HL-60 (cell line): ENCODE measurements at places on chromosomes 4 and X.

DNA sequence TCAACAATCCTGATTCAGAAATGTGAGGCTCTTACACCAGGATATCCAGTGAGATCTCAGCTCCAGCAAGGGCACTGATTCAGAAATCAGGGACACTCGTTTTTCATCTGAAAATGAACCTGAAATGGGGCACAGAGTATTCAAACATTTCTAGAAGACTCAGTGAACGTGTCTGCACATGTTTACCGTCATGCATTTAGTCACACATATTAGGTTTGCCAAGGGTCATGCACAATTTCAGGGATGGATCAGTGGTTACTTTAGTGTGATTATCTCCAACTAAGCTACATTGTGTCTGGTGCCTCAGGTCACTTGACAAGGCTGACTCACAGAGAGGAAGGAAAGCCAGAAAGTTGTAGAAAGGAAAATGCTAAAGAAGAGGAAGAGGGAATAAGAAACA is 33.6 kb upstream of the SPANXN2 start:
- DNase-seq = no peak

DNA sequence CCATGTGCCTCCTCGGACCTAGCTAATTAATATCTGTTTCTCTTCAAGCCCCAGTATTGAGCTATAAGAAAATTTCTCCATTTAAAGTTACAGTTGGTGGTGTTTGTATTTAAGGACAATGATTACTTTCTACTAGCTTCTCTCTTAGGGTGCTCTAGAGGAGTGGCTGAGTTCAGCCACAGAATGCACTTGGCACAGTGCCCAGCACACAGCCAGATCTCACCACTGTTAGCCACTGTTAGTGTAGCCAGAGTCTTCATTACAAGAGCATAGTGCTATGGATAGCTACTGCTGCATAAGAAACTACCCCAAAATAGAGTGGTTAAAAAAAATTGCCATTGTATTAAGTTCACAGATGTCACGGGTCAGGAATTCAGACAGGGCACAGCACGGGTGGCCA is 421.3 kb downstream of the BCOR start:
- no peak for DNase-seq

DNA sequence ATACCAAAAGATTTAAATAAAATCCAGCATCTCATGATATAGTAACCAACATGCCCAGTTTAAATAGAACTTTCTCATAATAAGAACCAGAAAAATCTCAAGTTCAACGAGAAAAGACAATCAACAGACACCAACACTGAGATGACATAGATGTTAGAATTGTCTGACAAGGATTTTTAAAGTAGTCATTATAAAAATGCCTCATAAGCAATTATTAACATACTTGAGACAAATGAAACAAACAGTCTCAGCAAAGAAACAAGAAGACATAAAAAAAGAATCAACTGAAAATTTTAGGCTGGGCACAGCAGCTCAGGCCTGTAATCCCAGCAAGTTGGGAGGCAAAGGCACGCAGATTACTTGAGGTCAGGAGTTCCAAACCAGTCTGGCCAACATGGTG is 118.1 kb downstream of the FGF16 start:
- DNase-seq = no peak

DNA sequence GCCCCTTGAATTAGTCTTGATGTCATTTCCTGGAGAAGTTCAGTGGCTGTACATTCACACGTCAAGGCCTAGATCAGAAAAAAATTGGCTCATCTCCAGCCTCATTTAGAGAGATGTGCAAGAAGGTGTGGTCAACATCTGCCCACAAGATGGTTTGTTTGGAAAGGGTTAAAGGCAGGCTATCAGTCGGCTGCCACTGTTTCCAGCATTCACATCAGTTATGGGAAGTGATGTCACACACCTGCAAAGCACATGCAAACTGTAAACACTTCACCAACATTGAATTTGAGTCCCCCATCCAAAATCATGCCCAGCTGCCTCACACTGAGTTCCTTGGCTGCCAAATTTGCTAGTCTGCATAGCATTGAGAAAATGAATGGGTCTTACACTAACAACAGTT is 498.3 kb upstream of the INTU start:
- no peak for DNase-seq

- DNase-seq = no peak
These were observed 1.4 kb downstream of the MAGED1 start for GRCh38 chrX:51894697-51895336.

- DNase-seq = no peak
These were observed 40.0 kb downstream of the C4orf51 start for GRCh38 chr4:145719752-145720624.

DNA sequence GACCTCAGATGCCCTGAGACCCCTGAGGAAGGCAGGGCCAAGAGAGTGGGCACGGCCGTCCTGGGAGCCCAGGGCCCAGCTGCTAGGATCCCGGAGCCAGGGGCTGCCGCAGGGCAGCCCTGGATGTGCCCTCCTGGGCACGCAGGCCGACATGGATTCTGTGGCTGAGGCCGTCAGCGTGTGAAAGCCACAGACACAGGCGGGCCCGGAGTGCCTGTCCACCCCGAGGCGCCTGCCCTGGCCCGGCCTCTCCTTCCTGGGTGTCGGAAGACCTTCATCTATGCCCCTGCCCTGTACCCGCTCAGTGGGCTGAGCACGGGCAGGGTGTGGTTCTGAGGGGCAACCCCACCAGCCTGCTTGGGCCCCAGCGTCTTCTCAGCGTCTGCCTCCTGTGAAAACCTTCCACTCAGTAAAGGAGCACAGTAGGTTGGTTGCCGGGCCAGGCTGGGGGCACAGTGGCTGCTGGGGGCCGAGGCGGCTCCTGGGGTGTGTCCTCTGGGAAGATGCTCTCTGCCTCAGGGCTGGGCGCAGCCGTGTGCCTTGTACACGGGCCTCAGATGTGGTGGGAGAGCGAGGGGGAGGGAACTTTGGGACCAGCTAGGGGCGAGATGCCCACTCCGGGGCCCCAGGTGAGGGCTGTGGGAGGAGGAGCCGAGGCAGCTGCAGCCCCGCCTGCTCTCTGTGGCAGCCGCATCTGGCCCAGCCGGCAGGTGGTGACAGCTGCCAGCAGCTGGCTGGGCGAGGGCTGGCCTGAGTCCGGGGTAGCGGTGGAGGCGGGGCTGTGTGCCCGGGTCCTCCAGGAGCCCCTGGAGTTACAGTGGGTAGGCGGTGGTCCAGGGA is 20.8 kb downstream of the FGFRL1 start:
- DNase-seq = no peak

DNA sequence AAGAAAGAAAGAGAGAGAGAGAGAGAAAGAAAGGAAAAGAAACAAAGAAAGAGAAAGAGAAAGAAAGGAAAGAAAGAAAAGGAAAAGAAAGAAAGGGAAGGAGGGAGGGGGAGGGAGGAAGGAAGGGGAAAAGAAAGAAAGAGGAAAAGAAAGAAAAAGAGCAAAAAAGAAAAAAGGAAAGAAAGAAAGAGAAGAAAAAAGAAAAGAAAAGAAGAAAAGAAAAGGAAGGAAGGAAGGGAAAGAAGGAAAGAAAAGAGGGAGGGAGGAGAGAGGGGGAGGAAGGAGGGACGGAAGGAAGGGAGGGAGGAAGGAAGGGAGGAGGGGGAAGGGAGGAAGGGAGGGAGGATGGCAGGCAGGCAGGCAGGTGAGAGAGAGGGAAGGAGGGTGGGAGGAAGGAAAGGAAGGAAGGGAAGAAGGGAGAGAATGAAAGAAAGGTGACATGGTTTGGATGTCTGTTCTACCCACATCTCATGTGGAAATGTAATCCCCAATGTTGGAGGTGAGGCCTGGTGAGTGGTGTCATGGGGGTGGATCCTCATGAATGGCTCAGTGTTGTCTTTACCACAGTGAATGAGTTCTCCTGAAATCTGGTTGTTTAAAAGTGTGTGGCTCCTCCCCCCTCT is 83.0 kb upstream of the DCLK2 start:
- DNase-seq = no peak
